ENCODE measurements at places on chromosomes 5 and 9.

- peak; percentile 68 for DNase-seq
Observed at GRCh38 chr5:102753889-102754766, 977 bp upstream of the PAM start.

DNA sequence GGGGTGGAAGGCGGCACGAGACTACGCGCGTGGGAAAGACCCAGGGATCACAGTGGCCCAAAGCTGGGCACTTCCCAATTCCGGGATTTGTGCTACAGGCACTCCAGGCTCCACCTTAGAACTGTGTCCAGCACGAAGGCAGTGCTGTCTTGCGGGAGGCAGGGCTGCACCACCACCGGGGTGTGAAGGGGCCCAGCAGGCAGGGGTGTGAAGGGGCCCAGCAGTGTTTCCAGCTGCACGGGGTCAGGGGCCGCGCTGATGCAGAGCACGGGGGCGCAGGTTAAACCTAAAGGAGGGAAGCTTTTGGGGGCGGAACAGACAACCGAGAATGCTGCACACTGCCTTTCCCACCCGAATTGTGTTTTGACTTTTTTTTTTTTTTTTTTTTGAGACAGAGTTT is 1.1 kb upstream of the PDCD6 start:
- DNase-seq = no peak

- DNase-seq = no peak
Observed at GRCh38 chr9:16385590-16385989, 484.9 kb downstream of the BNC2 start.

GRCh38 chr9:121725008-121725775 is 73.8 kb downstream of the DAB2IP start:
- peak; percentile 21 for DNase-seq

DNA sequence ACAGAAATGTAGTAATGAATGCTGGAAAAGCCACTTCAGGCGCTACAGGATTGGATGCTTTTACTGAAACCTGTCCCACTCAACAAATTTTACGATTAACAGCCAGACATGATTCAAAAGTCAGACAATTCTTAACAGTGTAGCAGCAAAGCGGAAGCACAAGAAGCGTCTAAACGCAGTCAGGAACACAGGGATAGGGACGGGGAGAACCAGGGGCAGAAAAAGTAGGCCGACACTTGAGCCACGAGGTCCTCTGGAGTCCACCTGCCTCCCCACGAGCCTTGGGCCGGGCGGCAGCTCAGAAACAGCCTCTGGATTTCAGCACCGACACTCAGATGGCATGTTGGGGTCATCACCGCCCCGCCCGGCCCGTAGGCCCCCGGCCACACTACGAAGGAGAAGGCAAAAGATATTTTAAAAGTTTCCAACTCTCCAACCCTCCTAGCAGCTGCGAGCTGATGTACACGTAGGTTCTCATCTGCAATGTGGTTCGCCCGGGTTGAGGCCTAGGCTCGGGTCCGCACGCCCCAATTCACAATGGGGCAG is 615 bp downstream of the RACK1 start:
- DNase-seq = no peak

DNA sequence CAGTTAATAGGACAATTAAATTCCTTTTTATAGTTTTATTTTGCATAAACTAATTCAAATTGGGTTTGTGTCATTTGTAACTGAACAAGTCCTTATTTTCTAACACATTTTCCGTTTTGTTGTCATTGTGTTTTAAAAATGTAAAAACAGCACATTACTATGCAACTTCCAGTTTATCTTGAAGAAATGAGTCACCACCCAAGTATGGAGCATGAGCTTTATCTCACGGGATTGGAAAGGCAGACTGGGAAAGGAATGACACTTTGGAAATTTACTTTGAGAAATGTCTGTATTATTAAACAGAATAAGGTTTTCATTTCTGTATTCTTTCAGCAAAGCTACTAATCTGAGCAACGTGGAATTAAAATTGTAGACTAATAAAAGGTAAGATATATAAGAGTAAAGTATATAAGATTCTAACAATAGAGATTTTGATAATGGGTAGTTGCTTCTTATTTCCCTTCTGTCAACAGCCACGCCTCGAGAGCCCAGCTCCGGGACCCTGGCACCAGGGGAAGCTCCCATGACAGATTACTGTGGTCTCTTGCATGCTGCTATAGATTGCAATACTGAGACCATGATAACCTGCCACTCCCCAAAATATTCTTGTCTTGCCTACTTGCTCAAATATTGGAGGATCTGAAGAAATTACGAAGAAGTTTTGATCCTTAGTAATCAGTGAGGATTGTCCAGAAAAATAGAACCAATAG is 433.1 kb downstream of the CHSY3 start:
- no peak for DNase-seq

Measured in NCI-H1417 (cell line).